Astrocyte (in vitro differentiated cells and primary cell): ENCODE measurements at places on chromosomes 1 and 21. TPM values are rescaled to one million over a fixed set of nuclear protein-coding genes. Genes with fewer than 3 reads are reported as not detected.

DNA sequence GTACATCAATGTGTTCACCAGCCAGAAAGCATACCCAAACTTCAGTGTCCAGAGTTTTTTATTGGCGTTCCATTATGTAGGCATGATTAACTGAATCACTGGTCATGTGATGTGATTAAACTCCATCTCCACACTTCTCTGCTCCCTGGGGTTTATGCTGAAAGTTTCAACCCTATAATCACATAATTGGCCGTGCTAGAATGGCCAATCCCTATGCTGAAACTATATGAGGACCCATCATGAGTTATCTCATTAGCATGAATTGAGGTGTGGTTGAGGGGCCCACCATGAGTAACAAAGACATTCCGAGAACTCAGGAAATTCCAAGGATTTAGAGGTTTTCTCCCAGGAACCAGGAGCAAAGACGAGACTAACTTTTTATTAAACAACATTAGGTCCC is 31.8 kb upstream of the FBXO28 start:
- no peak overlapping the region for H3K4me3 ChIP-seq
- H3K27ac ChIP-seq: peak overlapping the region; percentile 75
- peak; percentile 75 for DNase-seq
- H3K36me3 ChIP-seq: no peaks in the 10 kb centered on the region
- H3K27me3 ChIP-seq: no peaks in the 10 kb centered on the region

The CD34 gene
- total RNA-seq: 0.29 and 0.45 TPM in 2 replicates

The SPRR2B gene
- not detected in 2 replicates for total RNA-seq

The HSD3B2 gene
- not detected in 2 replicates for total RNA-seq
